PC-3 (cell line): ENCODE measurements at places on chromosomes 13 and 19.
A peak's percentile ranks its signal among the peaks of the same experiment; 100 is the strongest.

GRCh38 chr19:33325920-33326319 is 23.6 kb upstream of the CEBPA start:
- DNase-seq, result no peak

- DNase-seq, result no peak
Observed at GRCh38 chr19:32174386-32175113, 170.9 kb upstream of the ZNF507 start.

DNA sequence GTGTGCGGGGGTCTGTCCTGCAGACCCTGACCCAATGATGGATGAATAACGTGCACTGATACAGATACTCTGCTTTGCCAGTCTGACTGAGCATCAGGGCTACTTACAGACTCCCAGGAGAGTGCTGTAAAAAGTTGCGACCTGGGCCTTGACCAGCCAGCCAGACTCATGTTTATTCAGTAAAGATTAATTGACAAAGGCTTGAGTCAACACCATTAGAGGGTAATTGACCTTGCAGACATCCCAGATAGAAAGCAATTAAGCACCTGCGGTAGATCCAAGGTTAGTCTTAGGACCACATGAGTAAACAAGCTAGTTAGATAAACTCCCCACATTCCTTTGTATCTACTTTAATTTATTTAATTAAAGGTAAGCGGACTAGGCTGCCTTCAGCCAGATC is 10.4 kb downstream of the NUDT19 start:
- DNase-seq, result no peak

DNA sequence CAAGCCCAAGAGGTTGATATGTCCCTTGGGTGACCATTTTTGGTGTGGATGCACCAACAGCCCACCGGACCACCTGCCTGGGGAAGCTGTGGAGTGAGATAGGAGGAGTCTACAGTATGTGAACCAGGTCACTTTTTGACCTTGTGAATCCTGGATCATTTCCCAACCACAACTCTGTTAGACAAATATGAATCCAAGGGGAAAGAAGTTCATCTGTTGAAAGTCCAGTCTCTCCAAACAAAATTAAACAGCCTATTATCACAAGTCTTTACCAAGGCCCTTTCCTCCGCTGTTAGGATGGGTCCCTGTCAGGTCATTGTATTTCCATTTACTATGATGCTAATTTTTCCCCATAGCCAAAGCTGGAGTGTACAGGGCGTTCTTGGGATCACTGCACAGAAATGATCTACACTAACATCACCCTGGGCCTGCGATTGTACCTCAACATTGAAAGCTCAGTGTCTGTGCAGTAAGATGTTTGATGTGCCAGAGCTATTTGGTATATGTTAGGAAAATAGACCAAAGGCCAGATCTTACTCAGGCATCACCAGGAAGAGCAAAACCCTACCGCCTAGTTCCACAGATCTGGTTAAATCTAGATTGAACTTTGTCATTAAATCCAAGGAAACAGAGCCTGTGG is 117.1 kb downstream of the STARD13 start:
- no peak for DNase-seq

GRCh38 chr13:53098455-53098854 is 69.8 kb downstream of the OLFM4 start:
- no peak for DNase-seq

- no peak for DNase-seq
Observed at GRCh38 chr19:2043961-2044708, 6.9 kb downstream of the MKNK2 start.

- DNase-seq, result peak; percentile 15
Observed at GRCh38 chr13:77310579-77311279, 16.2 kb downstream of the MYCBP2 start.

GRCh38 chr13:81395368-81395767 is 1054.4 kb upstream of the SPRY2 start:
- no peak for DNase-seq

DNA sequence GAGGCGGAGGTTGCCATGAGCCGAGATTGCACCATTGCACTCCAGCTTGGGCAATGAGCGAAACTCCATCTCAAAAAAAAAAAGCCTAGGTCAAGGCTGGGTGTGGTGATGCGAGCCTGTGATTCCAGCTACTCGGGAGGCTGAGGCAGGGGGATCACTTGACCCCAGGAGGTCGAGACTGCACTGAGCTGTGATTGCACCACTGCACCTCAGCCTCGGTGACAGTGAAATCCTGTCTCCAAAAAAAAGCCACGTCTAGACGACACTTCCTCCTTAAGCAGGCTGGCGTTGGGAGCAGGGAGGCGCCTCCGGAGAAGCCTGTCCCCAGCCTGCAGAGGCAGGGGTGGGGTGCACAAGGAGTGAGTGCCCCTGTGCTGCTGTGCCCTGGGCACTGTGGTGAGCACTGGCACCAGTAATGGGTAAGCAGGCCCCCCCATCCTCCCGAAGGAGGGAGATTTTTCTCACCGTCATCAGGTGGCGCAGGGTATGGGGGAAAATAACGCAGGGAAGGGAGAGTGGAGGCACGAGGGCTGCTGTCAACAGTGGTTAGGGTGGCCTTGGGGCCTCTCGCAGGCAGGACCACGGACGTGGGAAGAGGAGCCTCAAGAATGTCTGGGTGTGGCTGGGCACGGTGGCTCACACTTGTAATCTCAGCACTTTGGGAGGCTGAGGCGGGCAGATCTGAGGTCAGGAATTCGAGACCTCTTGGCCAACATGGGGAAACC is 706 bp downstream of the P2RY11 start:
- DNase-seq, result peak; percentile 22

GRCh38 chr13:98568918-98569317 is 8.0 kb downstream of the STK24 start:
- no peak for DNase-seq

DNA sequence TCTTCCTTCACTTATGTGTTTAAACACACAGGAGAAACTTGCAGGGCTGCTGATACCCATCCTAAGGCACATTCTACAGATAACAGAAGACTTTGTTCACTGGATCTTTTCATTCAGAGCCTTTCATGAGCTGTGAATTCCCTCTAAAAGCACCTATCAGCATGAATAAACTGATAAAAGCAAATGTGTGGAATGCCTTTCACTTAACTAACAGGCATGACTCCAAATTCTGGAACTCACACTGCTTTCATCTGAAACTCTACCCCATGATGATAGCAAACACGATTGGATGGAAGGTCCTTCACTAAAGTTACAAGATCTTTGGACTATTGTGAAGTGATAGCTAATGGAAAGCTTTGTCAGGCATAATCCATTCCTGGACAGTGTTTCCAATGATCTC is 457.3 kb downstream of the EFNB2 start:
- DNase-seq, result no peak

DNA sequence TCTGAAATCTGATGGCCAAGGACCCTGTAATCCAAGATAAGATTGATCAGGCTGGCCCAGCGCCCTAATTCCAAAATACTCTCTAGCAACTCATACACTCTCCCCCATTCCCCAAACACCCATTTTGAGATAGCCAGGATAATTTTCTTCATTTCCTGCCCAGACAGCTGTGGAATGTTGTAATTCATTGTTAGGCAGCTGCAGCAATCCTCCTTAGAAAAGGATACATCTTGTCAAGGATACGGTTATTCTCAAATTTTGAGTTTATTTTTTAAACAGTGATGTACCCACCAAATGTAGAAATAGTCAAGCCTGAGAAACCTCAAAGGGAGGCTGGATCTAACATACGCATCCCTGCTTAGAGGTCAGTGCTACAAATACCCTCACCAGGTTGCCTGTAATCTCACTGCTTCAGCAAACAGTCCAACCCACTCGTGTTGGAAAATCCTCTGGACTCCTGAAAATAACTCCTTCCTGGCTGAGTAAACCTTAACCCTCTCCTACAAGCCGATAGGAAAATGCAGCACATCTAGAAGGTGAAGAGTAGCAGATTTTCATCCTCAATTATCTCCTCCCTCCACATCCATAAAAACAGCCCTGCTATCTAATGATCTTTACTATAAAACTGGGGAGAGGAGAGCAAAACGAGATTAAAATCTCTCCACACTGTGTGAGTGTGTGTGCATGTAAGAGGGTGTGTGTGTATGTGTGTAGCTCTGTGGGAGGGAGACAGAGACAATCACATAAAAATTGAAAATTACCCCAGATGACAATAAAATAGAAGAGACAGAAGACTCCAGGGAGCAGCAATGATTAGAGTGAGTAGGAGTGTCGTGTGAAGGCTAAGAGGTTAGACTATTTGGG is 683.1 kb downstream of the DIAPH3 start:
- no peak for DNase-seq

DNA sequence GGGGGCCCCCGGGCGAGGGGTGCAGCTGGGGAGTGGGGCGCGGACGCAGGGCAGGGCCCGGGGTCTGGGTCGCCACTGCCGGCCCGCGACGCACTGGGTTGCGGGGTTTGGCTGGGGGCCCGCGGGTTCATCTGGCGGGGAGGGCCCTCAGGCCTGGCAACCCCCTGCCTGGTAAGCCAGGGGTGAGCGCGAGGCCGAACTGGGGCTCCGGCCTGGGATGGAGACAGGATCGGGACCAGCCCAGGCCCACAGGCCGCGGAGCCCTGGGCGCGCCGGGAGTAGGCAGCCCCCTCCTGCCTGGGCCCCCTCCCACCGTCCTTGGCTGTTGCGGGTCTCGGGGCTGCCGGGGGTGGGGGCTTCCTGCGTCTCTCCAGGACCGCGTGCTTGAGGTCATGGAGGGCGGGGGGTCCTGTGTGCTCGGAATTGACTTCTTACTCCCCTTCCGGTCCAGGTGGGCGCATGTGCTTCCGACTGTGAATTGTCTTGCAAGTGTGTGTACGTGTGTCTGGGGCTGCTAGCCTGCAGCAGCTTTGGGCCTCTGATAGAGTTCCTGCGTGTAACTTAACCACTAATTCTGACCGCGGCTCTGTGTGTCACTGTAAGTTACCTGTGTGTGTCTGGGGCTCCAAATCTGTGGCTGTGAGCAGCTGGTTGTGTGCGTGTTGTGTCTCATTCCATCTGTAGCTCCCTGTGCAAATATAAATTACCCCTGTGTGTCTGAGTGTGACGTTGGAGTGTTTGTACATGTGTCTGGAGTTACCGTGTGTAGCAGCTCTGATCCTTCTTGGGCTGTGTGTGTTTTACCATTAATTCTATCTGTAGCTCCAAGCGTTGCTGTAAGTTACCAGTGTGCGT is 751 bp downstream of the GRAMD1A start:
- peak; percentile 30 for DNase-seq

GRCh38 chr19:18730885-18731513 is 47.5 kb downstream of the CRTC1 start:
- DNase-seq, result no peak
